ENCODE measurements at places on chromosomes 2 and 18. TPM values are rescaled to one million over a fixed set of nuclear protein-coding genes. Genes with fewer than 3 reads are reported as not detected.

The MAP2 gene
- total RNA-seq: 2.1 TPM

DNA sequence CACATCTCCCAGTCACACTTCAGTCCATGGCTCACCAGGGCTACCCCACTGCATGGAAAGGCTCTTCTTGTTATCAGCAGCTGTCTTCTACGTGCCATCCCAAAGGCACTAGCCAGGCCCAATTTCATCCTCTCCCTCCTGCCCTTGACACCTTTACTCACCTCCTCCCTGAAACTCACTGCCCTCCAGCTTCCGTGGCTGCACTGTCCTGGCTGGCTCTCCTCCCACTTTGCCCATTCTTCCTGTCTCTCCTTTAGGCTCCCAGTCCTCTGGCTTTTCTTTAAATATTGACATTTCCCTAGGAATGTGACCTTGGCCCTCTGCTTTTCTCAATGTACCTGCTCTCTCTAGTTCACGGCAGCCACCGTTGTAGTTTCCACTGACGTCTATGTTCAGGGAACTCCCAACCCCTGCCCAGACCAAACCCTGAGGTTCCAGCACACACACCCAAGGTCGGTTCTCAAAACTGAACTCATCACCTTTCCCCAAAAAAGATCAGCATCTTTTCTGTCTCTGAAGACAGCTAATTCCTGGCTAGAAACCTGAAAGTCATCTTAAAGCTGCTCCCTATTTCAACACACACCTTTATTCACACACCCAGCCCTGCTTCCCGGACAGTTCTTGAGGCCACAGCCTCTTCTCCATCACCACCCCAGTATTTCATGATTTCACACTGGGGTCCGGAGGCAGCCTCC lies 36.7 kb downstream of the WDFY1 start:
- no peak for DNase-seq

The GPR148 gene
- not detected for total RNA-seq

GRCh38 chr18:10169814-10170213 lies 256.0 kb downstream of the VAPA start:
- no peak for DNase-seq

- no peak for DNase-seq
These were observed 60.9 kb upstream of the MMADHC start for GRCh38 chr2:149648282-149649030.

GRCh38 chr2:29518646-29519337 lies 402.6 kb downstream of the ALK start:
- DNase-seq: no peak

- DNase-seq: no peak
These were observed 284.7 kb downstream of the TRIB2 start for GRCh38 chr2:13001408-13001807.

The ALK gene
- 0.05 TPM for total RNA-seq

- DNase-seq: no peak
These were observed 579.1 kb downstream of the IRS1 start for GRCh38 chr2:226220511-226220910.

The PDCD1 gene
- total RNA-seq: not detected

The NAT8 gene
- total RNA-seq: not detected

DNA sequence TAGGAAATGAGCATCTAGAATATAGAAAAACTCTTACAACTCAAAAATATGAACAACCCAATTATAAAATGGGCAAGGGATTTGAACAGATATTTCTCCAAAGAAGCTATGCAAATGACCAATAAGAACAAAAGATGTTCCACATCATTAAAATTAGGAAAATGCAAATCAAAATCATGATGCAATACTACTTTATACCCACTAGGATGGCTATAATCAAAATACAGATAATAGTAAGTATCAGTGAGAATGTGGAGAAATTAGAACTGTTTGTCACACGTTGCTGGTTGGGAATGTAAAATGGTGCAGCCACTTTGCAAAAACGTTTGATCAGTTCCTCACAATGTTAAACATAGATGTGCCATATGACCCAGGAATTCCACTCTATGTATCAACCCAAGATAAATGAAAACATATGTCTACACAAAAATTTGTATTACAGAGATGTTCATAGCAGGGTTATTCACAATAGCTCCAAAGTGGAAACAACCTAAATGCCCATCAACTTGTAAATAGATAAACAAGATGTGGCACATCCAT lies 558.4 kb downstream of the SLC4A3 start:
- DNase-seq: no peak

DNA sequence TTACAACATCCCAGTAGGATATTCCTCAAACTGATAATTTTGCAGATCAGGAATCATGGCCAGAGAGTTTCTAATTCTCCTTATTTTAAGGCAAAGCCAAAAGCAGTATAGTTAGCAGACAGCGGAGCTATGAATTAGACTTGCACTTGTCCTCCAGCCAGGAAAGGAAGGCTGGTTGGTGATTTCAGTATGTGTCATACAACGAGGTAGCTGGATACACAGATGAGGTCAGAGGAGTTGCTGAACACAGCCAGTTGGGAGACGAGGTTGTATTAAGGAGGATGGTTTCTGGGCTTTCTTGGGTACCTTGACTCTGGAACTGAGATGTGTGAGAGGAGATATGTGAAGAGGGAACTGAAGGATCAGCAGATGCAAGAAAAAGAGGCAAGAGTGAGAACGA lies 185.2 kb downstream of the SOX11 start:
- no peak for DNase-seq

The TNFRSF11A gene
- total RNA-seq: 89.9 TPM

- no peak for DNase-seq
These were observed 221.2 kb downstream of the PIEZO2 start for GRCh38 chr18:10928011-10928771.

The CCL20 gene
- total RNA-seq: not detected

The THUMPD2 gene
- 5.0 TPM for total RNA-seq

The NT5C1B gene
- not detected for total RNA-seq

DNA sequence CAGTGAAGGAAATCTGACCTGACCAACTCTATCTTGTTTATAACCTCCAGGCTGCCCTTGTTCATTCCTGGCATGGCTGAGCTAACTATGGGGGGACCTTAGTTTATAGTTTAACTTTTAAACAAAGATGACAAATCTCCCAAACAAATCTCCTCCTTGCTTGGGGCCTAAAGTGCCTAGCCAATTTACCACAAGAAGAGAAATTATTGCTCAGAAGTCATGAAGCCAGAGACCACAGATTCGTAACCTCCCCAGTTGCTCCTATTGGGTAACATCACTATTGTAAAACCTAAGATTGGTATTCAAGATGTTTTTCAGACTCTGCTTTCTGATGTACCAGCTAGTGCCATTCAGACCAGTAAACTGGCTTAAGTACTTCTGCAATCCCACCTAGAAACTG lies 649.4 kb upstream of the SLC8A1 start:
- DNase-seq: no peak

DNA sequence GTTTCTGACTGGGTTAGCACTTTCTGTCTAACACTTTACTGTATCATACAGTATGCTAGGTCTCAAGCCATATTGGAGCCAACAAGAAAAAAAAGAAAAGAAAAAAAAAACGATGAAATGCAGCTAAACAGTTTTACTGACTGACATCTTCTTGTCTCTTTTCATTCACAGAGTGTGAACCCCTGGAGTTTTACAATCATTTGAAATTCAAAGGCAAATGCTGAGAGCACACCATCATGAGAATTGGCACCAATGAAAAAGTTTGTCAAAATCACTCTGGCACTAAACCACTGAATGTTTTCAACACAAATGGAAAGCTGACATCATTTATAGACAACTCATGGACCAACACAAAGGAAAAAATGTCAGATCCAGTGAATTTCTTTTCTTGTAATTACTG lies 513.3 kb downstream of the LRRTM4 start:
- no peak for DNase-seq

The AGBL5 gene
- total RNA-seq: 32.5 TPM

GRCh38 chr18:7096838-7097237 lies 20.8 kb downstream of the LAMA1 start:
- no peak for DNase-seq

- no peak for DNase-seq
These were observed 705 bp downstream of the YES1 start for GRCh38 chr18:811182-811891.

DNA sequence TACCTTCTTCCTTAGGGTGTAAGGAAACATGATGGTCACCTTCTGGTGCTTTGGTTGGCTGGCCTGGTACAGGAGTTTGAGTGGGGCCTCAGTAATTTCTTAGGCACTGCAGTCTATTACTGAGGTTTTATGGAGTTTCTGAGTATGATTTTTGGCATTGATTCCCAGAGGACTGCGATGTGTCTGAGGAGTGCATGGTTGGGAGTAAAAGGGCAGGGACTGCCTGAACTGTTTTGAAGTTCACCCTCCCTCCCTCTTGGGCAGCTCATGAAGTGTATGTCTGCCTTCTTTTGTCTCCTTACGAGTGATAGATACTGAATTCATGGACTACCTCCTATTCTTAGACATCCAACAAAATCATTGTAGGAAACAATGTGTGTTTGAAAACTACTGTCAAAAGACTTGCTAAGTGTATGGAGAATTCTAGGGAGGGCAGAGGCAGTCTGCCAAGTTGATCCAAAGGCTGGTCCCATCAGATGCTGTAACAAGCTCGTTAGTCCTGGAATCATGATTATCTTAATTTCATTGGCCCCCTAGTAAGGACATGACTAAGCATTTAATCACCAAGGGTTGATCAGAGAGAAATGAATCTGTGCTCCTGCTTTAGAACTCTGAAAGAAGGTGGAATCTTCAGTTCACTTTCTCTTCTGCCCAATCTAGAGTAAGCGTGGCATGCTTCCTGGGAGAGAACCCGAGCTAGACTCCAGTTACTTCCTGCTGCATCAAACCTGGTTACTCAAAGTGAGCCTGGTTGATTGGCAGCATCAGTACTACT lies 26.5 kb downstream of the LYPD6B start:
- no peak for DNase-seq

DNA sequence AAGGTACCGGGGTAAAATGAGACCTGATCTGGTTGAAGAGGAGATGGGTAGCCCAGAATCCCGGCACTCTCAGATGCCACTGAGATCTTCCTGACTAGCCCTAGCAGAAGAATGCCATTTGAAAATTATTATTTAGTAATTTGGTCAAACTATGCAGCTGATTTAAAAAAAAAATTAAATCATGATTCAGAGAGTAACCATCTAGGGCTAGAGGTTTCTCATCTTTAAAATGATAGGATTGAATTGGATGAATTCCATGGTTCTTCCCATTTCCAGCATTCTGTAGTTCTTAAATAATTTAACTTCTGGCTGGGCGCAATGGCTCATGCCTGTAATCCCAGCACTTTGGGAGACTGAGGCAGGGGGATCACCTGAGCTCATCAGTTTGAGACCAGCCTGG lies 106.1 kb downstream of the MYO1B start:
- DNase-seq: no peak

DNA sequence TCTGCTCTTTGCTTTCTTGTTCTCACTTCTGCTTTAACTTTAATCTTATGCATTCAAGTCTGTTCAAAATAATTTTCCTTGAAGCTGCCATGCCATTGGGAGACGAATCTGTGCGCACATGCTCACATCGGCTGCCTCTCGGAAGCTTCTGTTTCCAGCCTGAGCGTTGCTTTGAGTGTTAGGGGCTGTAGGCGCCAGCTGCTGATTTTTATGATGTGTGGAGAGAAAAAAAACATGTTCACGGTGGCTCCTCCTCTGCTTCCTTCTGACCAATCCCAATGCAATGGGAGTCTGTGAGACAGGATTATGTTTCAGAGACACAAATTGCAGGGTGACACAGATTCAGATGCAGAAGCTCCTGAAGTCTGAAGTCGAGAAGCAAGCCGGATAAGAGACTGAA lies at the start of gene MC4R:
TSS of gene MC4R (minus strand) at position 180 of the 400 bp plus-strand sequence. CDS start 426 bp downstream, outside the sequence.
- no peak for DNase-seq

DNA sequence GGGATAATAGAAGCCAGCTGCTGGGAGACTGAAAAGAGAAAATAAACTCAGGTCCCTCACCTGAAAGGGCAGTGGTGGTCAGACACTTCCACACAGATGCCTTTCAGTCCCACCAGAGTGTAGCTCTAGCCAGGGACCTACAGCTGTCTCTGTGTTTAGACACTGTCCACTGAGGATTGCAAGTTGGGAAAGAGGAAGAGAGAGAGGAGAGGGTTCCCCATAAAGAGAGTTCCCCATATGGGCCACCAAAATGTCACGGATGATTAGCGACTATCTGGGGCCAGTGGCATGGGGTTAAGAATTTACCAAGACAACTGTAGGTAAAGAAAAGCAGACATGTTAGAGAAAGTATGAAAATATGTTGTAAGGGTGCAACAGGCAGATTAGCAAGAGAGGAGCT lies 36.7 kb upstream of the SKA1 start:
- DNase-seq: no peak

The ZNF519 gene
- 14.5 TPM for total RNA-seq

The HOXD8 gene
- total RNA-seq: 9.3 TPM

DNA sequence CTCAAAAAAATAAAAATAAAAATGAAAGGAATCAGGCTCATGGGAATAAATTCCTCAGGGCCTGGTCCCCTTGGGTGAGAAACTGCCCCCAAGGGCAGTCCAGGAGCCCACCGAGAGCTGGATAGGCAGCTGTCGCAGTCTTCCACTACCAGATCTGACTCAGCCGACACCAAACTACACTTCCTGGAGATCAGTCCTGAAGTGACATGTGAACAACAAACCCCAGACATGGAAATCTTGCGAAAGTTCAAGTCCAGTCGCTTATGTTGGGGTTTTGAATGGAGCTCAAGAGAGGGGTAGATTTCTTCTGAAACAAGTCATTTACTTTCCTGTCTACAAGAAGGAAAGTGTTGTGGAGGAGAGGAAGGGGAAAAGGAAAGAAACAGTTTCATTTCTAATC lies 12.9 kb downstream of the ADCY3 start:
- no peak for DNase-seq

The SERPINB11 gene
- total RNA-seq: not detected

The GKN2 gene
- total RNA-seq: 0.36 TPM

The CDKL4 gene
- total RNA-seq: 0.92 TPM

The VAMP5 gene
- 296 TPM for total RNA-seq

The ANTXR1 gene
- 7.5 TPM for total RNA-seq

DNA sequence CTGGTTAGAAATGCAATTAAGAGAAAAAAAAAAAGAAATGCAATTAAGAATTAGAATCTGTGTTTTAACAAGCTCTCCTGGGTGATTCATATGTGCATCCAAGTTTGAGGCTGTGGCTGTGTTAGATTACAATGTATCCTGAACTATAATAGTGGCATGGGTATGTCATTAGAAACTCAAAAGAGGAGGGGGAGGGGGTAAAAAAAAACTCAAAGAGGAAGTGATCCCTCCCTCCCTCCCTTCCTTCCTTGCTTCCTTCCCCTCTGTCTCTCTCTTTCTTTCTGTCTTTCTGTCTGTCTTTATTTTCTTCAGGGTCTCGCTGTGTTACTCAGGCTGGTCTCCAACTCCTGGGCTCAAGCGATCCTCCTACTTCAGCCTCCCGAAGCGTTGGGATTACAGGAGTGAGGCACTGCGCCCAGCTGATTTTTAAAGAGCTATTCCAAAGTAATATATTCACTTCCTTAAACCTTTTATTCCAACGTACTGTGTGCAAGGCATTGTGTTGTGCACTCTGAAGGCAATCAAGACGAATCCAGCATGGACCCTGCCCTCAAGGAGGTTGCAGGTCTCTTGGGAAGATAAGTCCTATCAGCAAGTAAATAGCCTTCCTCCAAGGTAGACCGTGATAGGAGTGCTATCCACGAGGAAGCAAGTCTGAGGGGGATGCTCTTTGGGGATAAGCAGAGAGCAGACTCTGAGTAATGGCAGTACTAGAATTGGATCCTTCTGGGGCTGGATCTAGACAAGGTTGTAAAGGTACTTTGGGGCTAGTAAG lies 35.9 kb upstream of the MCFD2 start:
- DNase-seq: no peak

- no peak for DNase-seq
These were observed 36.3 kb downstream of the MOGAT1 start for GRCh38 chr2:222707689-222708273.

- DNase-seq: peak; percentile 33
These were observed 1.1 kb upstream of the HOXD1 start for GRCh38 chr2:176187200-176187898.
